ENCODE measurements at places on chromosomes 3 and 15. TPM values are rescaled to one million over a fixed set of nuclear protein-coding genes. Genes with fewer than 3 reads are reported as not detected.

DNA sequence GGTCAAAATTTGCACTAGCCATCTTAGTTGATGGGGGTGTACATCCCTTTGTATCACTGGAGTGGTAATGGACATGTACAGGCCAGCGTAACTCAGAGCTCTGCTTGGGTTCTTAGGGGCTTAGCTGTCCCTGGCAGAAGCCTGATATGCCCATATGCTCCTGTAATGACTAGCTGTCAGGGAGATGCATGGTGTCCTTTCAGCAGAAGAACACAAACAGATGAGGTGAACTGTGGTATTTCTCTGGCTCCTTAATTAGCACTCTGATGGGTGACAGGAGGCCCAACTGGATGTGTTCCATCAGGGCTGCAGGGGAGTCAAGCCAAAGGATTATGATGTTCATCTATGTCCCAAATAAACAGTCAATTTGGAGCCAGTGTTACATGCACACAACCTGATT, 774.5 kb downstream of the AGBL1 start:
- peak; percentile 23 for DNase-seq

DNA sequence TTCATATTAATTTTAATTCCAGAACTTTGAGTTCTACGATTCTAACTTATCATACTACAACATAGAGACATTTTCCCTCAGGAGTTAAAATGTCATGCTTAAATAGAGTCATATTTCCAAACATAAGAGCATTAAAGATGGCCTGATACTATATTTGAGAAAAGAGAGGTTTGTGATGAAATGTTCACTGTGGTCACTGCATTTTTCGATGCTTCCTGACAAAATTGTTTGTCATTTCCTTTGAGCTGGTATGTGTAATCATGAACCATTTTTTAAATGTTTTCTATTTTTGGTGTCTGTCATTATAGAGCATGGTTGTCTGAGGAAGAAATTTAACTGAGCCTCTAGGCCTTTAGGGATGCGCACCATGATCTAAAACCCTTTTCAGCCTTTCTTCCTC, 721.4 kb upstream of the NR2F2 start:
- no peak for DNase-seq

DNA sequence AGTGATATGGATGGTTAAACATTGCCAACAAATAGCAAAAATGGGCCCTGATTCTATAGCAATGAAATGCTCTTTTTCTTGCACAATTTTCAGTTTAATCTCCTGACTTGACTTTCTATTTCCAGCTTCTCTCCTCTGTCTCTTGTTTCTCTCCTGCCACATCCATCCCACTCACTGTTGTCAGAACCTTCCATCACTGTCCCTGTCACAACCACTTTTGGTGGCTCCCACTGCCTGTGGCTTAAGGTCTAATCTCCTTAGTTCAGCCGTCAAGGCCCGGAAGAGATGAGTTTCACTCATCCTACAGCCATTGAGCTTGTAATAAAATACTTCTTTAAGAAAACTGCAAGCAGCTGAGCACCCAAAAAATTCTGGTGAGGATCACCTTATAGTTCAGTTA, 19.5 kb downstream of the SLC7A14 start:
- no peak for DNase-seq

Gene CCR3
- polyA plus RNA-seq = not detected

Gene SAXO2
- polyA plus RNA-seq = 1.4 TPM

Gene SSR3
- polyA plus RNA-seq = 124 TPM

All from muscle of back (tissue), 13 donors.